A549 treated with Mapracorat at 1 μM for 4 hours (cell line): ENCODE measurements at places on chromosomes 1 and 21. TPM values are rescaled to one million over a fixed set of nuclear protein-coding genes. Genes with fewer than 3 reads are reported as not detected.

The S100B gene
- total RNA-seq, result not detected in 5 replicates

The SERINC2 gene
- total RNA-seq, result 18.4 to 34.0 TPM (median 27.5 TPM) in 5 replicates

The USH2A gene
- total RNA-seq, result not detected in 5 replicates

The FAM151A gene
- 0.16 to 0.32 TPM (median 0.17 TPM) in 5 replicates for total RNA-seq

The SLC9C2 gene
- not detected in 5 replicates for total RNA-seq

The ITLN2 gene
- total RNA-seq, result 0.55 to 0.85 TPM (median 0.62 TPM) in 5 replicates
